ENCODE measurements at places on chromosomes 5 and 9.

- no peak for DNase-seq
These were observed 204.4 kb downstream of the NXNL2 start for GRCh38 chr9:88739373-88739772.

- DNase-seq: no peak
These were observed 148.1 kb downstream of the EBF1 start for GRCh38 chr5:158951436-158952247.

GRCh38 chr9:77922591-77922990, 109.0 kb downstream of the GNAQ start:
- DNase-seq: no peak

GRCh38 chr9:37501957-37502596, 16.3 kb downstream of the POLR1E start:
- DNase-seq: no peak

GRCh38 chr9:112493393-112494137, 6.9 kb downstream of the KIAA1958 start:
- DNase-seq: no peak

GRCh38 chr5:154078272-154078671, 39.5 kb downstream of the MFAP3 start:
- DNase-seq: no peak

GRCh38 chr9:125172031-125172755, 17.4 kb downstream of the PPP6C start:
- no peak for DNase-seq

GRCh38 chr5:110956280-110956912, 115.1 kb upstream of the TSLP start:
- DNase-seq: no peak

DNA sequence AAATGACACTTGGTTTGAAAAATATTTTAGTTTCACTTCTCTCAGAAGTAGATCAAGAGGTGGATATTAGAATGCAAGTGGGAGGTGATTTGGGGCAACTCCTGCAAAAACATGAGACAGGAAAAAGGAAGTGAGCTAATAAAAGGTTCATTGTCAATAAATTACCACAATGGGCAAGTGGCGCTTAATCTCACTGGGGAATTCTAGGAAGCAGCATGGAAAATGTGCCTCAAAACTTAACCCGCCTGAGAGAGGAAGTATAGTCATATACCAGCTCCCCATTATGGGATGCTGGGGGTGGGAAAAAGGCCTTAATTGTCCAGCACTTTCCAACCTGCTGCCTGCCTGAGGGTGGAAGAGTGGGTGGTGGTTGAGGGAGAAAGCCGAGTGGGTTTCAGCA, 204.1 kb downstream of the ELAVL2 start:
- no peak for DNase-seq

DNA sequence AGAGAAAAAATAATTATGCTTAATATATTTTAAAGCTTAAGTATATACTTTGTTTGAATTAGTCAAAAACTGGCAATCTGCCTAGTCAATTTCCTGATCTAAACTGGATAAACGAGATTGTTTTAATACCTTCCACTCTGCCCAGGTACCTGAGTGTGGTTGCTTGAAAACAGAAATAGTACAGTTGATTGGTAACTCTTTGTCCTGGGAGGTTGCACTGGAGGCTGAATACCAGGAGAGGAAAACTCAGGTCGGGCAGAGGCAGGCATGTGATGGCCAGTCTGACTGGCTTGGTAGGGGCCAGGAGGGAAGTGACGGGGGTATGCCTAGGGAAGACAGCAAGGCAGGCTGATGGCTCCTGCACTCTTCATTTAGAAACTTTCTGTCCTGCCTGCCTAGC, 80.2 kb downstream of the PIK3R1 start:
- no peak for DNase-seq

DNA sequence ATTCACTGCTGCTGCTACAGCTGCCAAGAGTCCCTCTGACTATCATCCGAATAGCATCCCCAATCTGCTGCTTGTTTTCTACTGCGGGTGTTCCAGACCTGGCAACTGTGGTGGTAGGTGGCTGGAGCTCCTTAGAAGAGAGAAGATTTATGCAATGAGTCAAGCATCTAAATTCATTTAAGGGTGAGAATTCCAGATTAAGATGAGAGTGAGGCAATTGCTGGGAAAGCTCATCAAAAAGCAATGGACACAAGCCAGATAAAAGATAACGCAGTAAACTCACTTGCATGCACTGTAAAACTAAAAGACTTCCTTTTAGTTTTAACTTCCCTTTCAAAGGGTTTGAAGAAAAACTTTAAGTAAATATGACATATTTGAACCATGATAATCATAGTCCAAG, 3.9 kb downstream of the PLK2 start:
- no peak for DNase-seq

DNA sequence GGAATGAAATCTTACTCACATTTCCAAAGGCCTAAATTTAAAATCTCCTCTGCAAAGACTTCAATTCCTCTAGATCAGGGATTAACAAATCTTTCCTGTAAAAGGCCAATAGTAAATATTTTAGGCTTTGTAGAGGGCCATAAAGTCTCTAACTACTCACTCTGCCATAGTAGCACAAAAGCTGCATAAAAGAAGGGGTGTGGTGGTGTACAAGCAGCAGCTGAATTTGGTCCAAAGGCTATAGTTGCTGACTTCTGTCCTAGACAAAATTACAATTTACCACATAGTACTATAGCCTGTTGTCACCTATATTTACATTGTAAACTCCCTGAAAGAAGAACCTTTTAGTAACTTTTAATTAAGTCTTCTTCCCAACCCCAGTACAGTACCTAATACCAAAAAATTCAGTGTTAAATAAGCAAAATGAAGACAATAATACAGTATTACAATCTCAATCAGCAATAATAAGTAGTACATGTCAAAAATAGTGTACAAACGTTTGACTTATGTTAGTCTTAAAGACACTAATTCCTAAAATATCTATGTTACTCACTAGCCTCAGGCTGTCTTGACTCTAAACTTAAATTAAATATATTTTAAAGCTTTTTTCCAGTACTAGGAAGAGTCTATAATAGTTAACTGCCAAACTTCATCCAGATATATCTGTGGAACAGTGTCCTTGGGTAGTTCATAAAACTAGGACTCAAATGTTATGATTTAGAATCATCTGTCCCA, 6.9 kb downstream of the CETN3 start:
- no peak for DNase-seq

DNA sequence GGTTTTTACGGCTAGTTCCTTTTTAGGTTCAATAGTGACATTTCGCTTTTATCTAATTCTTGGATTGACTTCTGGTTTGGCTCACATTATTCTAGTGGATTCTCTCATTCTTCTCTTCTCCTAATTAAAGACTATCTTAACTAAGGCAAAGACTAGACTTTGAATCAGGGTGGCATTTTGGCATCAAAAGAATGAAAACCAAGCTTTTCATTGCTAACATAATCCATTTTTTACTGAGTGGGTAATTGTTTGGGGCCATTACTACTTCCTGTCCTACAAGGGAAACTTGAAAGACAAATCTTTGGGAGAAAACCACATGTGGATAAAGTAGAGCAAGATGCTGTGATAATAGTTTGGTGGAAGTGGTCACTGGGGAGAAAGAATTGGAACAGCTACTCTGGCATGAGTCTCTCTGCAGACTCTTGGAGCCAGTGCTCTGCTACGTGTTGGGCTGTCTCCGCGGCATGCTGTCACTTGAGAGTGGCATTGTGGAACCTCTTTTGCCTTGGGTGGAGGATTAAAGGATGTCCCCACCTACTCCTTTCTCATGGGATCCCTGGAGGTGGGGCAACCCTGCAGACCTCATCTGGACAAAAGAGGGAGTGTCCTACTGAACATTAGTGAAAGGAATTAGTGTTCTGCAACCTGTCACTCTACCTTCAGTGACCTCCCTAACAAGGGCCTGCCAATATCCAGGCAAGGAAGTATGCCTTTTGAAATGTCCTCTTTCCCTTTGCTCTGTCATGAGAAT, 280.4 kb downstream of the PSAT1 start:
- DNase-seq: no peak

DNA sequence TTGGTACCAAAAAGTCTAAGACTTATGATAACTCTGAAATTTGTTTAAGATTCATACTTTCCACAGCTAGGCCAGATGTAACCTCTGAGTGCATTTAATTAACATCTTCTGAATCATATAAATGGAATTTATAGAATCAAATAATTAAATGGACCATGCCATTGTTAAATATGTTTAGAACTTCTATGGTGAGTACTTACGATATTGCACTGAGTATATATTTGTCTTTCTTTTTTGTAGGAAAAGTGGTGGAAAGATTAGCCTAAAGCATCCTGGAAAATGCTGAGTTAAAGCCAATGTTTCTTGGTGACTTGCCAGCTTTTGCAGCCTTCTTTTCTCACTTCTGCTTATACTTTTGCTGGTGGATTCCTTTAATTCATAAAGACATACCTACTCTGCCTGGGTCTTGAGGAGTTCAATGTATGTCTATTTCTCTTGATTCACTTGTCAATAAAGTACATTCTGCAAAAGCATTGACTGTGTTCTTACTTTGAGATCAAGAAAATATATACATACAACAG, 11.9 kb downstream of the SPINK6 start:
- no peak for DNase-seq

- DNase-seq: peak; percentile 54
These were observed 129.1 kb downstream of the KCNIP1 start for GRCh38 chr5:170632985-170633234.

- no peak for DNase-seq
These were observed 162.9 kb downstream of the FAM170A start for GRCh38 chr5:119792161-119792799.

GRCh38 chr5:15821506-15821905, 321.5 kb downstream of the FBXL7 start:
- DNase-seq: no peak

GRCh38 chr9:14302405-14302804, 11.5 kb downstream of the NFIB start:
- no peak for DNase-seq

- DNase-seq: no peak
These were observed 601.9 kb downstream of the RAB3C start for GRCh38 chr5:59184769-59185168.
